Osteocyte (in vitro differentiated cells): ENCODE measurements at places on chromosomes 4 and X.

GRCh38 chr4:99998062-99998867, 48.2 kb upstream of the H2AZ1 start:
- no peaks in the 10 kb centered on the region for H3K36me3 ChIP-seq
- peaks cover 3% of the 10 kb centered on the region for H3K27me3 ChIP-seq
- no peak overlapping the region for H3K27ac ChIP-seq
- H3K4me3 ChIP-seq = no peak overlapping the region
- H3K4me1 ChIP-seq = peaks cover 4% of the 10 kb centered on the region

GRCh38 chrX:6986915-6987314, 160.6 kb upstream of the STS start:
- H3K27ac ChIP-seq = no peak overlapping the region
- no peaks in the 10 kb centered on the region for H3K27me3 ChIP-seq
- no peak for DNase-seq
- no peaks in the 10 kb centered on the region for H3K36me3 ChIP-seq
- H3K4me1 ChIP-seq = peaks cover 10% of the 10 kb centered on the region
- H3K4me3 ChIP-seq = no peak overlapping the region

- DNase-seq = no peak
- no peaks in the 10 kb centered on the region for H3K36me3 ChIP-seq
- H3K27ac ChIP-seq = no peak overlapping the region
- no peaks in the 10 kb centered on the region for H3K27me3 ChIP-seq
- no peak overlapping the region for H3K4me3 ChIP-seq
- peaks cover 21% of the 10 kb centered on the region for H3K4me1 ChIP-seq
These were observed 177.7 kb downstream of the ADAMTS3 start for GRCh38 chr4:72391281-72391680.

GRCh38 chr4:17811078-17811603, 362 bp downstream of the NCAPG start:
- H3K36me3 ChIP-seq = peaks cover 2% of the 10 kb centered on the region
- peaks cover 56% of the 10 kb centered on the region for H3K4me1 ChIP-seq
- DNase-seq = no peak
- H3K27me3 ChIP-seq = no peaks in the 10 kb centered on the region

DNA sequence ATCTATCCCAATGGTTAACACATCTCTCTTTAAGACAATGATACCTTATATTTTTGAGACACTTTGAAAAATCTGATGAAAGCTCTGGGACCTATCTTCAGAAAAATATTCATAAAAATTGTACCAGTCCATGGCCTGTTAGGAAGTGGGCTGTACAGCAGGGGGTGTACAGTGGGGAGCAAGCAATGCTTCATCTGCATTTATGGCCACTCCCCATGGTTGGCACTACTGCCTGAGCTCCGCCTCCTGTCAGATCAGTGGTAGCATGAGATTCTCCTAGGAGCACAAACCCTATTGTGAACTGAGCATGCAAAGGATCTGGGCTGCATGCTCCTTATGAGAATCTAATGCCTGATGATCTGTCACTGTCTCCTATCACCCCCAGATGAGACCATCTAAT, 42.6 kb downstream of the C4orf51 start:
- no peaks in the 10 kb centered on the region for H3K4me1 ChIP-seq
- DNase-seq = no peak
- H3K4me3 ChIP-seq = no peak overlapping the region
- no peaks in the 10 kb centered on the region for H3K36me3 ChIP-seq

DNA sequence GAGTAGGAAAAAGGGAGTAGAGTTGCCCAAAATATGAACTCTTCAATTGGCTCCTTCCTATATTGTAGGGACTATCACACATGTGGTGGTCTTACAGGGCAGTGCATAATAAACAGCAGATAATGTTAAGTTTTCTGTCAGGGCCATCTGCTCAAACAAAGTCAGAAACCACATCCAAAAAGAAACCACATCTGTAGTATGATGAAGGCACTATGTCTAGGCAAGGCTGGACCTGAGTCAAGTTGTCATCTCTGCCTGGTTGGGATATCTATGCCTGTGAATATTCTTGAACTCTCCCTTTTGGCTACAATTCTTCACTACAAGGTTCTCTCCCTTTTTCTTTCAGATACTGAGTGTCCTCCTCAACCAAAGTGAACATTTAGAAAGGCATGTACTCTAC, 109.4 kb upstream of the C1GALT1C1 start:
- DNase-seq = no peak
- H3K36me3 ChIP-seq = no peaks in the 10 kb centered on the region
- H3K27me3 ChIP-seq = no peaks in the 10 kb centered on the region
- peaks cover 47% of the 10 kb centered on the region for H3K4me1 ChIP-seq
- no peak overlapping the region for H3K27ac ChIP-seq

DNA sequence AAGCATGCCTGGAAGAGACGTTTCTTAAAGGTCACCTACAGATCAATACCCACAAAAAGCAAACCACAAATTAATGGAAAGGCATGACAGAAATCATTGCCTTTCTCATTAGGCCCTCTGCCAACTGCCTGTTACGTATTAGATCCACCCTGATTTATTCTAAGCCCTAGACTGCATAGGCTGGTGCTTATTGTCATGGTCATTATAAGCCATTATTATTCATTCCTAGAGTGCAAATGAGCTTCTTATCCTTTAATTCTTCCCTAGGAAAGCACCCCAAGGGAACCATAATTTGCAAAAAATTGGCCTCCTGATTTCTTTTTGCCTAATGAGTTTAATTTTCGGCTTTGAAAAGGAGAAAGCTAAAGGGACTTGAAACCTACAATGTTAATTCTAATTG, 184.2 kb upstream of the GPRIN3 start:
- no peak overlapping the region for H3K27ac ChIP-seq
- H3K4me1 ChIP-seq = peaks cover 5% of the 10 kb centered on the region
- no peak for DNase-seq
- H3K36me3 ChIP-seq = no peaks in the 10 kb centered on the region
- H3K27me3 ChIP-seq = no peaks in the 10 kb centered on the region
- H3K4me3 ChIP-seq = no peak overlapping the region

DNA sequence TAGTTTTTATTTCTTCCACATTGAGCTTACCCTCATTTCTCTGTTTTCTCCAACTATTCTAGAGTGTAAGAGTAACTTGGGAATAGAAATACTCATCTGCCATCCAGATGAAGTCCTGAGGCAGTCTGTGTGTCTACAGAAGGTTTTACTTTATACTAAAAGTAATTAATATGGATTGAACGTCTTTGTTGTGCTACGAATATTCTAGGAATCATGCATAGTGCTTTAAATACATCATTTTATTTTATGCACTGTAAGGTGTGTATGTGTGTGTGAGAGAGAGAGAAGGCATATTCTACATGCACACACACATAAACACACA, 305.7 kb downstream of the INPP4B start:
- H3K4me1 ChIP-seq = no peaks in the 10 kb centered on the region
- H3K27ac ChIP-seq = no peak overlapping the region
- no peaks in the 10 kb centered on the region for H3K27me3 ChIP-seq
- DNase-seq = no peak
- no peak overlapping the region for H3K4me3 ChIP-seq

GRCh38 chrX:41889317-41890025, 33.9 kb downstream of the CASK start:
- DNase-seq = no peak
- no peaks in the 10 kb centered on the region for H3K36me3 ChIP-seq
- H3K4me3 ChIP-seq = no peak overlapping the region
- no peaks in the 10 kb centered on the region for H3K27me3 ChIP-seq

- no peaks in the 10 kb centered on the region for H3K36me3 ChIP-seq
- peak overlapping the region; percentile 96 for H3K4me3 ChIP-seq
- peaks cover 32% of the 10 kb centered on the region for H3K4me1 ChIP-seq
- no peaks in the 10 kb centered on the region for H3K27me3 ChIP-seq
These were observed 1.2 kb upstream of the CLOCK start for GRCh38 chr4:55547918-55548317.

DNA sequence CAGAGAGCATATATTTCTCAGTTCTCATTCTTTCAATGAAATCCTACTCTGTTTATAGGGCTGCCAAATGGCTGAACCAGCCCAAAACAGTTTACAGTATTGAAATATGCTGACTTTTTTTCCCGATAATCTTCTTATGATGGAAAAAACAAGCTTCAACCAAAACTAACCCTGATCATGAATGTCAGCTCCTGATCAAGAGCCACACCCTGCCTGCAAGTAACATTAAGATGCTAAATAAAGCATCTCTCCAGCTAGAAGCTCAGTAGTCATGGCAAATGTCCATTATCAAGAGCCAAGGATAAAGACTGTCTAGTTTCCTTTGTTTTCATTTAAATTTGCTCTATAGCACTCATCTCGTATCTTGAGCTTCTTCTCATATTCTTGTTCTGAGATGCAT, 136.0 kb downstream of the ADAMTS3 start:
- no peaks in the 10 kb centered on the region for H3K4me1 ChIP-seq
- no peak overlapping the region for H3K4me3 ChIP-seq
- DNase-seq = no peak
- H3K27me3 ChIP-seq = peaks cover 2% of the 10 kb centered on the region
- H3K36me3 ChIP-seq = no peaks in the 10 kb centered on the region

GRCh38 chr4:59936566-59936965, 1263.6 kb upstream of the ADGRL3 start:
- DNase-seq = no peak
- no peak overlapping the region for H3K4me3 ChIP-seq
- H3K27me3 ChIP-seq = no peaks in the 10 kb centered on the region
- no peaks in the 10 kb centered on the region for H3K36me3 ChIP-seq
- H3K27ac ChIP-seq = no peak overlapping the region
- no peaks in the 10 kb centered on the region for H3K4me1 ChIP-seq

GRCh38 chr4:164538097-164538496, 215.8 kb upstream of the SMIM31 start:
- no peak overlapping the region for H3K4me3 ChIP-seq
- H3K4me1 ChIP-seq = peaks cover 19% of the 10 kb centered on the region
- DNase-seq = no peak

GRCh38 chrX:10395643-10396042, 224.7 kb downstream of the MID1 start:
- H3K4me1 ChIP-seq = no peaks in the 10 kb centered on the region
- no peaks in the 10 kb centered on the region for H3K27me3 ChIP-seq

DNA sequence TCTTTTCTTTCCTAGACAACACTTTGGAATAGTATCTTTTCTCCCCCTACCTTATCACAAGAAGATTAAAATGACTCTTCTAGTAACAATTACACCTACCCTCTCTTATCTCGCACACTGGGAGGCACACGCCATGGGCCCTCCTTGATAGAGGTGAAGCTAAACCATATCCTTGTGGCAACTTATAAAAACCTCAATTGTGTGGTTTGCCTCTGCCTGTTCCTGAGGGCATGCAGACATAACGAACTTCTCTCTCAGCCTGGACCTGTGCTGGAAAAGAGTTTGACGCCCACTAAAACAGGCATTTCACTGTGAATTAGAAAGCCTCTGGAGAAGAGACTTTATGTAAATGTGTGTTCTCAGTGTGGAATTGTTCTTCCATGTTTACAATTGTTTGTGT, 141.2 kb downstream of the NDST3 start:
- H3K36me3 ChIP-seq = no peaks in the 10 kb centered on the region
- peaks cover 50% of the 10 kb centered on the region for H3K4me1 ChIP-seq
- H3K4me3 ChIP-seq = no peak overlapping the region
- no peak for DNase-seq
- peak overlapping the region; percentile 92 for H3K27ac ChIP-seq
- H3K27me3 ChIP-seq = no peaks in the 10 kb centered on the region

- no peaks in the 10 kb centered on the region for H3K36me3 ChIP-seq
- DNase-seq = no peak
- H3K4me1 ChIP-seq = no peaks in the 10 kb centered on the region
- H3K27me3 ChIP-seq = no peaks in the 10 kb centered on the region
- no peak overlapping the region for H3K4me3 ChIP-seq
These were observed 170.0 kb upstream of the GLRA2 start for GRCh38 chrX:14359316-14359715.

GRCh38 chr4:15444276-15444675, 16.4 kb downstream of the C1QTNF7 start:
- H3K4me1 ChIP-seq = no peaks in the 10 kb centered on the region
- H3K36me3 ChIP-seq = no peaks in the 10 kb centered on the region
- H3K27me3 ChIP-seq = no peaks in the 10 kb centered on the region
- H3K27ac ChIP-seq = no peak overlapping the region
- no peak overlapping the region for H3K4me3 ChIP-seq

DNA sequence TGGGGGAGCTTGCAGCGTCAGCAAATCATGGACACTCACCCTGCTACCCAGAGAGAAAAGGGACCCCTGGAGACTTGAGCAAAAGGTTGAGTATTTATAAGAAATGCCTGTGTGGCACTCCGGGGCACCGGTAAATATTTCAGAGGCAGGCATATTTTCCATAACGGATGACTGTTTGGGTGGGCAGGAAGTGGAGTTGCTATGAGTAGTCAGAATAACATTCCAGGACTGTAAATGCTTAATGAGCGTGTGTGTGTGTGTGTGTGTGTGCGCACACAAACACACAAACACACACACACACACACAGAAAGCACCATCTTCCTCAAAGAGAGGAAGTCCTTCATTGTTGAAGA, 74.6 kb downstream of the MXRA5 start:
- peaks cover 50% of the 10 kb centered on the region for H3K4me1 ChIP-seq
- H3K27ac ChIP-seq = peak overlapping the region; percentile 87
- no peaks in the 10 kb centered on the region for H3K27me3 ChIP-seq

DNA sequence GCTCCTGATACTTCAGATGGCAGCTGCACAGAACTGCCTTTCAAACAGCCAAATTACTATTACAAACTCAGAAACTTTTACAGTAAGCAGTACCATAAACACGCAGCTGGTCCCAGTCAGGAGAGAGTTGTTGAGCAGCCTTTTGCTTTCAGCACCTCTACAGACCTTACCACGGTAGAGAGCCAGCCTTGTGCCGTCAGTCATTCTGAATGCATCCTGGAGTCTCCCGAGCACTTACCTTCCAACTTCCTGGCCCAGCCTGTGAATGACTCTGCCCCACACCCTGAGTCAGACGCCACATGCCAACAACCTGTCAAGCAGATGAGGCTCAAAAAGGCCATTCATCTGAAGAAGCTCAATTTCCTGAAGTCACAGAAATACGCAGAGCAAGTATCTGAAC, 12.4 kb downstream of the ZBTB49 start:
- H3K27me3 ChIP-seq = no peaks in the 10 kb centered on the region
- H3K4me3 ChIP-seq = no peak overlapping the region
- peaks cover 10% of the 10 kb centered on the region for H3K36me3 ChIP-seq

DNA sequence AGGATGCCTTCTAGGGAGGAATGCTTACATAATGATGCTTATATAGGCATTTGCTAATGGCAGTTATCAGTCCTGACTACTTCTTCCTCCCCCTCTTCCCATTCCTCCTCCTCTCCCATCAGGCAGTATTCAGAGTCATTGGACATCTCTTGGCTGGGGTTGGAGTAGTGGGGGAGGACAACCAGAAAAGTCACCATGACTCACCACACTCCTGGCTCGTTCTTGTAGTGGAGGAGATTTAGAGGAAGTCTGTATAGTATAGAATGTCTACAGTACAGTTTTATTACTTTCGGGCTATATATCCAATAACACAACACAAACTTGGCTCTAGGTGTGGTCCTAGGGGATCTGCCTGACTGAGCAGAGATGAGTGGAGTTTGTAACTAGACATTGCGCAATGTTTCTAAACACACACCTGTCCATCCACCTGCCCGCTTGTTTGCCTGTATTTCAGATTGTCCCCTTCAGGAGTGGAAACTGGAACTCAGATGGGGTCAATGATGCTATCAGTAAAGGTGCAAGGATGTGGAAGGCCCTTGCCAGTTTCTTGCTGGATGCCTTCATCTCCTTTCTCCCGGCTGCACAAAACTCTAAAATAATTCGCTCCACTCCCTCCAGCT, 27.9 kb upstream of the KIAA1210 start:
- H3K27me3 ChIP-seq = peaks cover 2% of the 10 kb centered on the region
- no peaks in the 10 kb centered on the region for H3K36me3 ChIP-seq
- no peak for DNase-seq
- no peak overlapping the region for H3K27ac ChIP-seq
- no peaks in the 10 kb centered on the region for H3K4me1 ChIP-seq
